Activated CD4-positive, alpha-beta T cell treated with anti-CD3 and anti-CD28 coated beads, Interleukin-2, amount 10 ng/mL, durations not matched to agents 7 days and 5 days (primary cell): ENCODE measurements at places on chromosomes 7 and 10. TPM values are rescaled to one million over a fixed set of nuclear protein-coding genes. Genes with fewer than 3 reads are reported as not detected.

The ATP6V0E2 gene
- total RNA-seq = 76.1 TPM

The OR13A1 gene
- 0.10 TPM for total RNA-seq

The RPEL1 gene
- not detected for total RNA-seq

GRCh38 chr7:90347759-90348158 lies 1.2 kb downstream of the GTPBP10 start:
- no peak for DNase-seq
- H3K4me1 ChIP-seq = peaks cover 39% of the 10 kb centered on the region
- no peaks in the 10 kb centered on the region for H3K27me3 ChIP-seq
- H3K4me3 ChIP-seq = peak overlapping the region; percentile 93
- peaks cover 15% of the 10 kb centered on the region for H3K36me3 ChIP-seq

DNA sequence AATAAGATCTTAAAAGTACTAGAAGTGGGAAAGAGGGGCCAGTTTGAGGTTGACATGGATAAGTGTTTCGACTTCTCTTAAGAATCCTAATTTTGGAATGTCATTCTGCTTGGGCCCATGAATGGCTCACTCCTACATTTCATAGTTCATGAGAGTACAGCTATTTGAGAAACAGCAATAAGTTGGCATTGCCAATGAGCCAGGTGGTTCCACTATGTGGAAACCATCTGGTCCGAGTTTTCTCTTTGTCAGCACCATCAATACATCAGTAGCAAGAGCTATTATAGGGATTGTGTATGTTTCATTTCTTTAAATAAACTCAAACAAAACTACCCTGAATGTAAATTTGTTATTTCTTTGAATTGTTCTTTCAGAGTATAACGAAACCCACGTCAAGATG lies 78.1 kb upstream of the NEBL start:
- H3K4me1 ChIP-seq = no peaks in the 10 kb centered on the region
- H3K4me3 ChIP-seq = no peak overlapping the region
- DNase-seq = no peak
- no peaks in the 10 kb centered on the region for H3K27me3 ChIP-seq
- H3K36me3 ChIP-seq = no peaks in the 10 kb centered on the region

- H3K4me1 ChIP-seq = peaks cover 11% of the 10 kb centered on the region
- H3K36me3 ChIP-seq = no peaks in the 10 kb centered on the region
- DNase-seq = no peak
- no peak overlapping the region for H3K4me3 ChIP-seq
- no peak overlapping the region for H3K27ac ChIP-seq
Measured at GRCh38 chr10:119320981-119321380, 113.6 kb downstream of the GRK5 start.

GRCh38 chr7:115449689-115450088 lies 527.8 kb downstream of the MDFIC start:
- H3K4me3 ChIP-seq = no peak overlapping the region
- H3K4me1 ChIP-seq = no peaks in the 10 kb centered on the region
- no peak for DNase-seq
- no peaks in the 10 kb centered on the region for H3K27me3 ChIP-seq
- no peaks in the 10 kb centered on the region for H3K36me3 ChIP-seq

DNA sequence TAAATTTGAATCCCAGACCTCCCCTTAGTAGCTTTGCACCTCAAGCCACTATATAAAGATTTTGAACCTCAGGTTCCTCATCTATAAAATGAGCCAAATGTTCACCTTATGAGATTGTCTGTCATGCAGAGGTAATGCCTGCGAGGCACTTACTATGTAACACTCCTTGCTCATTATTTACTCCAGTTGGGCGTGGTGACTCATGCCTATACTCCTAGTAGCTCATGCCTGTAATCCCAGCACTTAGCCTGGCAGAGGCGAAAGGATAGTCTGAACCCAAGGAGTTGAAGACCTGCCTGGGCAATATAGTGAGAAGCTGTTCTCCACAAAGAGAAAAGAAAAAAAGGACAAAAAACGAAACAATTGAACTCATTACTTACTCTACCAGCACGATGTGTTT lies 82.2 kb downstream of the MDFIC start:
- H3K27ac ChIP-seq = no peak overlapping the region
- no peak for DNase-seq
- H3K4me3 ChIP-seq = no peak overlapping the region
- H3K4me1 ChIP-seq = peaks cover 62% of the 10 kb centered on the region
- peaks cover 69% of the 10 kb centered on the region for H3K36me3 ChIP-seq

The WDFY4 gene
- total RNA-seq = 0.40 TPM

DNA sequence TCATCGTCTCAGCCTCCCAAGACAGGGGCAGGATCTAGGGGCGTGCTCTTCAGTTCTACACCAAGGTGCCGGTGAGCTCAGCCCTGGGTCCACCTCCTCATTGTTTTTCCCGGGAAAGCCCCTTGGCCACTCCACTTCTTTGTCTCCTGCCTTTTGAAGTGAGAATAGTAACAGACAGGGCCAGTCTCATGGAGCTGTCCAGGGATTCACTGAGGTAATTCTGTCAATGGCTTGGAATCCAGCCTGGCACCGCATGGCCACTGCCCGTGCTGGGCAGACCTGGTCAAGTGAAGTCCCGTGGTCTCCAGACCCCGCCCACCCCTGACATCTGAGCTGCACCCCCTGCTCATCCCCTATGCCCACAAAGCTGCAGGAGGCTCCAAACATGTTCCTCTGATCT lies 138.9 kb downstream of the TNS3 start:
- no peaks in the 10 kb centered on the region for H3K27me3 ChIP-seq
- DNase-seq = no peak
- no peaks in the 10 kb centered on the region for H3K4me1 ChIP-seq
- H3K4me3 ChIP-seq = no peak overlapping the region
- H3K27ac ChIP-seq = no peak overlapping the region

The CPN1 gene
- not detected for total RNA-seq

The TRIL gene
- not detected for total RNA-seq

- no peaks in the 10 kb centered on the region for H3K36me3 ChIP-seq
- no peak for DNase-seq
- H3K27me3 ChIP-seq = peaks cover 2% of the 10 kb centered on the region
- H3K27ac ChIP-seq = no peak overlapping the region
- H3K4me1 ChIP-seq = no peaks in the 10 kb centered on the region
Measured at GRCh38 chr10:118978998-118979350, 50.5 kb upstream of the NANOS1 start.

DNA sequence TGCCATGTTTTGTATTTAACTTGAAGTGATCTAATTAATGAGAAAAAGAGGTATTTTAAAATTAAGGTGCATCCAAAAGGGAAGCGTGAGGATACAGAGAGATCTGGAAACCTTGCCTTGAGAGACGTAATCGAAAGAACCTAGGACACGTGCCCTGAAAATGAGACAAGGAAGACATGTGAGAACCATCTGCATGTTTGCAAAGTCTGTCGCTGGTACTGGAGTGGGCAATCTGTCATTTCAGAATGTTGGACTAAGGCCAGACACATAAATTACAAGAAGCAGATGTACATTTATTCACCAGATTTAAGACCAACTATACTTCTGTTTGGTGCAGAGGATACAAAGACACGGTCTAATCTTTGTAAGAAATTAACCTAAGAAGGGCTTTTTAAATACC lies 9.2 kb downstream of the AGR2 start:
- H3K4me3 ChIP-seq = no peak overlapping the region
- no peak for DNase-seq

The NPY4R gene
- not detected for total RNA-seq

The SPDYE6 gene
- not detected for total RNA-seq

DNA sequence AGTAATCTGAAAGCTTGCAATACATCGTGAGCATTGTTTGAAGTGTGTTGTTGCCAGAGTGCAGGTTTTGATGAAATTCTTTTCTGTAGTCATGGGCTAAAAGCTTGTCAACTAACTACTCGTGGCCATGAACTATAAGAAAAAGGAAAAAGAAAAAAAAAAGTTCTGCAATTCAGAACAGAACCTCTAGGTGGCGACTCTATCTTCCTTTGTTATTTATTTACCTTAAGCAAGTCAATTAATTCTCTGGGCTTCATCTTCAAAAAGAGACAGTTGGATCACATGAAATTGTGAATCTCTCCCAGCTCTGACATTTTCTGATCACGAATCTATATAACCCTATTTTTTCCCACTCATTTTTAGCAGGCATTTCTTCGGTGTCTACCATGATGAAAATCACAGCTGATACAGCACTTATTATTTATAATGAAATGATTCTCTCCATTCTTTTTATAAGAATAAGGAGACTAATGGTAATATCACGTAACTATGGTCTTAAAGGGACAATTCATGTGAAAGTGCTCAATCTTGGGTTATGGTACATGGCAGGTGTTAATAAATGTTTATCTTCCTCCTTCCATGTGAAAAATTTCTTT lies 18.8 kb downstream of the TMEM196 start:
- DNase-seq = no peak
- H3K36me3 ChIP-seq = no peaks in the 10 kb centered on the region
- H3K27me3 ChIP-seq = peaks cover 5% of the 10 kb centered on the region
- H3K4me3 ChIP-seq = no peak overlapping the region
- no peaks in the 10 kb centered on the region for H3K4me1 ChIP-seq
- H3K27ac ChIP-seq = no peak overlapping the region

The OPN1SW gene
- total RNA-seq = not detected

DNA sequence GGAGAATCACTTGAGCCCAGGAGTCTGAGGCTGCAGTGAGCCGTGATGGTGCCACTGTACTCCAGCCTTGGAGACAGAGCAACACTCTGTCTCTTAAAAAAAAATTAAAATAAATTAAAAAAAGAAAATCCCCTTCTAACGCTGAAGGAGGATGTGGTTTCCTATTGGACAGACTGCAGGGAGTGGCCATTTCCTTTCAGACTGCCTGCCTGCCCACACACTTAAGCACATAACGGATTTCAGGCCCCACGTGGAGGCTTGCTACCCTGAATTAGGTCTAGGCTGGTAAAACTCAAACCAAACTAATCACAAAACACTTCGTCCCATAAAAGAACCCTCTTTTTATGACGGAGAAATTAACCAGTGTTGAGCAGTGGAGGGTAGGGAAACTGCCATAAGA lies 34.0 kb downstream of the GATA3 start:
- H3K4me1 ChIP-seq = peaks cover 30% of the 10 kb centered on the region
- no peak overlapping the region for H3K4me3 ChIP-seq
- H3K27me3 ChIP-seq = no peaks in the 10 kb centered on the region
- peak overlapping the region; percentile 88 for H3K27ac ChIP-seq

- no peak overlapping the region for H3K4me3 ChIP-seq
- H3K27me3 ChIP-seq = no peaks in the 10 kb centered on the region
Measured at GRCh38 chr7:91526404-91526803, 262.2 kb downstream of the FZD1 start.

- no peak for DNase-seq
- H3K27ac ChIP-seq = no peak overlapping the region
- no peak overlapping the region for H3K4me3 ChIP-seq
- no peaks in the 10 kb centered on the region for H3K36me3 ChIP-seq
Measured at GRCh38 chr10:125639846-125640245, 43.1 kb downstream of the TEX36 start.

DNA sequence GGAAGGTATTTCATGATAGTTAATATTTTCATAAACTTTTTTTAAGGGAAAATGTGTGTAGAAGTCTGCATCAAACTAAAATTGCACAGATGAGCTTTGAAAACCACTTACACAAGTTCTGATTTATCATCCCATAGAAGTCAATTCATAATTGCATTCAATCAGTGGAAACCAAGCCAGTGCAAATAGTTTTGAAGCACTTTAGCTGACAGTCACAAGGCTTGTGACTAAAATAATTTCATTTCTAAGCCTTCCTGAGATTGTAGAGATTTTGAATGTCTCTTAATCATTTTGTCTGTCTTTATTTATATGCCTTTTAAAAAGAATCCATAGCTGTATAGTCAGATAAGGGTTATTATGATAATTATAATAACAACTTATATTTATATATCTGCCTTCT lies 41.4 kb downstream of the EXOC4 start:
- no peak overlapping the region for H3K27ac ChIP-seq
- H3K4me3 ChIP-seq = no peak overlapping the region
- no peak for DNase-seq
- peaks cover 22% of the 10 kb centered on the region for H3K36me3 ChIP-seq
- H3K27me3 ChIP-seq = no peaks in the 10 kb centered on the region
- no peaks in the 10 kb centered on the region for H3K4me1 ChIP-seq

DNA sequence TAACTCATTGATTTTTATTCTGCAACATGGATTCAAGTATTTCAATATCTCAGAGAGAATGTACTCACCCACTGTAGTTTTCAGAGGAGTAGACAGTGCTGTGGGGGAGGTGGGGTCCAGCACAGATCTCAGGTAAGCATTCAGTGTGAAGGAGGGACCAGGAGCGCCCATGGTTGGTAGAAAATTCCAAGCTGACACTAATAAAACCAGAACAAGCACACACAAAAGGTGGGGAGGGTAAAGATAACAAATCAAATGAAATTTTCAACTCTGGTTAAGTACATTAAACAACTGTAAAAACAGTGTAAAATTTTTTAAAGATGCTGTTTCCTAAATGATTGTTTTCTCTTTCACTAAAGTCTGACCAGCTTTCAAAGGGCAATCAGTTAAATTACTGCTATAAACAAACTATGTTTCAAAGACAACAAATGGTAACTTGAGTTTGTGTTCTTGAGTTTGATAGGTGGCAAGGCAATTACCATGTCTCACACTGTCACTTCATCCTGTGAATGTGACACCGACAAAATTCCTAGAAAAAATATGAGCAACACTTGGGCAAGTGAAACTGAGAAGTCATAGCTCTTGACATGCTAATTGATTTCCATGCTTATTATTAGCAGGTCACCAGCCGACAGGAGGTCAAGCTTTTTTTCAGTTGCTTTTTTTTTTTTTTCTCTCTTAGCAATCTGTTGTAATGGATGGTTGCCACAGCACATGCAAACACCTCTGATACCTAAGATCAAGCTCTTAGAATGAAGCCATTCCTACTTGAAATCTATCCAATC lies 205.8 kb upstream of the SLC26A5 start:
- no peaks in the 10 kb centered on the region for H3K36me3 ChIP-seq
- no peak for DNase-seq

- H3K4me1 ChIP-seq = peaks cover 85% of the 10 kb centered on the region
- H3K27ac ChIP-seq = peak overlapping the region; percentile 92
- no peaks in the 10 kb centered on the region for H3K27me3 ChIP-seq
- peak overlapping the region; percentile 47 for H3K4me3 ChIP-seq
Measured at GRCh38 chr10:62183442-62183841, 85.2 kb downstream of the RTKN2 start.

The SCART1 gene
- total RNA-seq = 4.5 TPM

DNA sequence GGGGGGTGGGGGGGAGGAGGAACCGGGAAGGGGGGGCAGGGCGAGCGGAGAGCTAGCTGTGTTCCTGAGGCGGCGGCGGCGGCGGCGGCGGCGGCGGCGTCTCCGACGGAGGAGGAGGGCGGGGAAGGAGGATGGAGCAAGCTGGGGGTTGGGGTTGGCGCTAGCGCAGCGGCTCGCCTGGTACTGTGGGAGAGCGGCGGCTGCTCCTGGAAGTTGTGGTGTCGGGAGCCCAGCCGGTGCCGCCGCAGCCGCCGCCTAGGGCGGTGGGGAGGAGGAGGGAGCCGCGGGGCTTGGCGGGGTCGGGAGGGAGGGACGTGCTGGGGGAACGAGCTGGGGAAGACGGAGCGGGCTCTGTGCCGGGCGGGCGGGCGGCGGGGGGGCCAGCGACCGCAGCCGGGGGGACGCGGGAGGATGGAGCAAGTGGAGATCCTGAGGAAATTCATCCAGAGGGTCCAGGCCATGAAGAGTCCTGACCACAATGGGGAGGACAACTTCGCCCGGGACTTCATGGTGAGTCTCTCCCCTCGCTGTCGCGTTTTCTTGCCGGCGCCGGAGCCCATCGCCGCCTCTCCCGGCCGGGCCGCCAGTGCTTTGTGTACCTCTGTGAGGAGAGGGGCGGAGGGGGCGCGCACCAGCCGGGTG lies at the start of gene PTPN12:
TSS of gene PTPN12 (plus strand) at position 160 of the 642 bp plus-strand sequence. CDS start at position 412, 252 bp downstream.
- DNase-seq = peak; percentile 44
- H3K27me3 ChIP-seq = peaks cover 10% of the 10 kb centered on the region
- no peaks in the 10 kb centered on the region for H3K36me3 ChIP-seq

The DDX50 gene
- total RNA-seq = 44.6 TPM
